ENCODE measurements at places on chromosomes 1 and 21.
A peak's percentile ranks its signal among the peaks of the same experiment; 100 is the strongest.

DNA sequence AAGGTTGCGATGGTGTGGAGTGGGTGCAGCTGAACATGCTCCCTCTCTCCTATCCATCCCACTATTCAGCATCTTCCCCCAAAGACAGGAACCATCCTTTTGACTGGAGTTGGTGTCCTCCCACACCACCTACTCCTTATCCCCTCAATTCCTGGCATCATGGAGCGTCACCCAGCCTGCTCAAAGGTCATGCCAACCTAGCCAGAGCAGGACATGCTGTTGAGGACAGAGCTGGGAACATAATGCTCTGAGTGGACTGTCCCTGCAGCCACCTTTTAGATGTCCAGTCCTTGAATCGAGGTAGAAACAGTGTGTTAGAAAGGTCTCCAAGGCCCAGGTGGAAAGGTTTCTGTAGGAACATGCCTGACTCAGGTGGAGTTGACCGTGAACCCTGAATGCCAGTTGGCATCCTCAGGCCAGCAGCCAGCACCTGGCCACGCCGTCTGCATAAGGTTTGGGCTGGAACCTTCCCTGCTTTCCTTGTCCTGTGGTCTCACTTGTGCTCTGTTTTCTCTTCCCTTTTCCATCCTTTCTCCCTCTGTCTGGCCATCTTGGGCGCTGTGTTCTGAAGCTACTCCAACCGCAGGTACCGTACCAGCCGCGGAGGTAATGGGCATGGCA is 52.2 kb upstream of the CNTN2 start:
- DNase-seq, result no peak

DNA sequence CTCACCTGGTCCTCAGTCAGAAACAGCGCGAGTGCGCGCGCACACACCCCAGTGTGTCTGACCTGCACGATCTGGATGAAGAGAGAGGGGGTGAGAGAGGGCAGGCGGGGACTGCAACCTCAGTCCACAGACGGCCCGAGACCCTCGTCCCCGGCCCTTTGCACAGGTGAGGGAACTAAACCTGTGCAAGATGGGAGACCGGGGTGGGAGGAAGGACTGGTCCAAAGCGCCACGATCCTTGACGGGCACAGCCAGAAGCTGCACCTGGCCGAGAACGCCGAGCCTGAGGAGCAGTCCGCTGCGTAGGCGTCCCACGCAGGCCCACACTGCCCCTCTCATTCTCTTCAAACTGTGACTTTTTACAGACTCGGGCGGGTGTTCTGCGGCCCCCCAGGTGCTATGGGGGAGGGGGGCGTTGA is 519 bp upstream of the IQCC start:
- no peak for DNase-seq

GRCh38 chr1:60279798-60280197 is 206.2 kb upstream of the C1orf87 start:
- DNase-seq, result no peak

- no peak for DNase-seq
Observed at GRCh38 chr1:224528900-224529299, 87.2 kb upstream of the CNIH3 start.

- DNase-seq, result no peak
Observed at GRCh38 chr1:209652121-209652735, at the start of gene LAMB3. TSS of gene LAMB3 (minus strand) at chr1:209652425. CDS start at chr1:209650944, 1,481 bp downstream.

DNA sequence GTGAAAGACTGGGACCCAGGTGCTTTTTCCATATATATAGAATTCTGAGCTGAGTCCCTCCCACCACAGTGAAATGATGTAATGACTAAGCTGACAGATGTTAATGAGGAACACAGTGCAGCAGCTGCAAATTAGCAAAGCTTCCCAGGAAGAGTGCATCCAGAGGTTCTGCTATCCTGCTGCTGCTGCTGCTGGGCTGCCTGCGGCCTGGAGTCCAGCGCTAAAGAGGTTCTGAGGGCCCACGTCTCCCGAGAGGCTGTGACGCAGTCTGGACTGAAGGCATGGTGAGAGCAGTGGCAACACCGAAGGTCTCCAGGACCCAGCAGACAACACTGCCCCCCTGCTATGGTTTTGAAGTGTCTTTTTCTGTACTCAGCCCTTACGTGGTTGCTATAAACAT is 63.9 kb downstream of the URB2 start:
- DNase-seq, result no peak

GRCh38 chr1:226424221-226425003 is 16.5 kb upstream of the PARP1 start:
- DNase-seq, result no peak

GRCh38 chr1:231665101-231665500 is 38.5 kb downstream of the DISC1 start:
- no peak for DNase-seq

DNA sequence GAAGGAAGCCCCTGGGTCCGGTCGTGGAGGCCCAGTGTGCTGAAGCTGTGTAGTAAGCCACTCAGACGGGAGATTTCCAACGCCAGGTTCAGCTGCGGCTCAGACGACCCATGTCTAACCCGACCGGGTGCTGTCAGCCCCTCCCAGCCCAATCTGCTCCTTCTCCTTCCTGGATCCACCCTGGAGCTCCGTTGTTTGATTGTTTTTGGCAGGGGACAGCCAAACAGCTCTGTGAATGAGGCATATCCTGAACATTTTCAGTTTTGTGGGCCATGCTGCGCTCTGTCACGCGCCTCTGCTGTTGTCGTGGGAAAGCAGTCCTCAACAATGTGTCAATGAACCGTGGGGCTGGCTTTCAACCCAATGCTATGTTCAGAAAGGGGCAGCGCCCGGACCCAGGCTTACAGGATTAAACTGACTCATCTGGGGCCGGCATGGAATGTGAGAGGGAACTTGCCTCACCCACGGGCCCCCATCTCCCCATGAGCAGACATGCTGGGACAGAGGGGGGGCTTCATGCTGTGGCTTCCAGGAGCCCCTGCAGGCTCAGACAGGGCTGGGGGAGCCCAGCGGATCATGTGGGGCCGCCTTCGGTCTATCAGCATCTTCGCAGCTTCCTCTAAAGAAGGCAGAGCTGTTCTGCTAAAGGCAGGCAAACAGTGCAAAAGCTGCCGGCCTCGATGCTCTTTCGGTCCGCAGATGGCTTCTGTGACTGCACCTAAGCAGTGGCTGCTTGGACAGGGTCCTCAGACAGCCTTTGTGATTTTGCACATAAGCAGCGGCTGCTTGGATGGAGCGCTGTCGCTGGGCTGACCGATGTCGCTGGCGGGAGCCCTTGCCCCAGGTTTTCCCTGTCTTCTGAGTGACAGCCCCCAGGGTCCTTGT is 101.7 kb downstream of the RIPK4 start:
- no peak for DNase-seq

GRCh38 chr1:157382351-157382750 is 170.0 kb downstream of the FCRL5 start:
- no peak for DNase-seq

GRCh38 chr1:85448358-85448757 is 16.6 kb downstream of the DDAH1 start:
- DNase-seq, result no peak

DNA sequence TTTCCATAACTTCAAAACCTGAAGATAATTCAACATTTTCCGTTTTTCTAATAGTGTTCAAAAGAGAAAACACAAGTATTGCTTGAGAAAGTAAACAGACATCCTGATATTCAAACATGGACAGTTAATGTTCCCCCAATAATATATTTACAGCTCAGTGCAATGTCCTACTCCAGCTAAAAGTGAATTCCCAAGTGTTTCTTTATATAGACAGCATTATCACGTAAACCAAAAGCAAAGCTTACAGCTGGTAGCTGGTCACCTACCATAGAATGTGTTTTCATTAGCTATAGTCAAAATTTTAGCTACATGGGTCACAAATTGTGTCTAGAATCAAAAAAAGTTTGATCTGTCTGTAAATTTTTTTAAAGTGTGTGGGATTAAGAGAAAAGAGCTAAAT is 34.9 kb downstream of the WLS start:
- no peak for DNase-seq

DNA sequence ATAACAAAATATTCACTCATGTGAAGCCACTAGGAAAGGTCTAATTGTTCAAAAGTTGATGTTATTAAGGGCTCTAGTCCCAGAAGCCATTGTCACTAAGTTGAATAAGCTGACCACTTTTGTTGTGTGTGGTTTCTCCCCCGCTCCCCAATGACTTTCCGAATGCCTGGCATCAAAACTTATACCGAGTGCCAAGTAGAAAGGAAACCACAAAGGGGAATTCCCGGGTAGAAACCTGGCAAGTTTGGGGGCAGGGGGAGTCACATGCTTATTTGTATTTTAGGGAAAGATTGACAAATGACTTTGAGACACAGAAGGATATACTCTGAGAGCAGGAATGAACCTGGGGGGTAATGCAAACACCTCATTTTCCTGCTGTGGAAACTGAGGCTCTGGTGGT is 154.1 kb downstream of the TGFBR3 start:
- no peak for DNase-seq

DNA sequence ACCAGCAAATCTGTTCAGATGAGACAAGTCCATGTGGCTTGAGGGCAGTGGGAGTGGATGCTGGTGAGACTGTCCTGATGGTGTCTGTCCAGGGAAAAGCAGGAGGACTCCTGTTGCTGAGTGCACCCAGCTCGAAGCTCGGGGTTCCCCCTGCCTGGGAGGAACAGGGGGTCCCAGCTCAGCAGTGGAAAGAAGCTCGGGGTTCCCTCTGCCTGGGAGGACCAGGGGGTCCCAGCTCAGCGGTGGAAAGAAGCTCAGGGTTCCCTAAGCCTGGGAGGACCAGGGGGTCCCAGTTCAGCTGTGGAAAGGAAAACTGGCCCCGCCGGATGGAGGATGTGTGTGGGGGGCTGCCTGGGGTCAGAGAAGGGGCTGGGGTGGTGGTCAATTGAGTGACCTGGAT is 39.1 kb downstream of the CRYAA start:
- no peak for DNase-seq

DNA sequence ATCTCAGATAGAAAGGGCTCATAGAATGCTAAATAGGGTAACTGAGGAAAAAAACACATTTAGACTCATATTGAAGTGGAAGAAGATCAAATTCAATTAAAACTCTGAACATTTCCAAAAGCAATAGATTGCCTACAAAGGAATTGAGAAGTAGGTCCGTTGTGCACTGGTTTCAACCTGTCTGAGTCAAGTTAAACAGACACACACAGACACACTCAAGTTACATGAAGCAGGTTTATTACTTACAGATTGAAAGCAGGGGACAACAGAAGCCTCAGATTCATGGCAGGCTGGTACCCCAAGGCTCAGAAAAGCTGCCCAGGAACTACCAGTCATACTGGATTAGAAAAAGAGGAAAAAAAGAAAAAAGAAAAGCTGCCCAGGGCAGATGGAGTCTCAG is 20.7 kb upstream of the S100A2 start:
- no peak for DNase-seq

DNA sequence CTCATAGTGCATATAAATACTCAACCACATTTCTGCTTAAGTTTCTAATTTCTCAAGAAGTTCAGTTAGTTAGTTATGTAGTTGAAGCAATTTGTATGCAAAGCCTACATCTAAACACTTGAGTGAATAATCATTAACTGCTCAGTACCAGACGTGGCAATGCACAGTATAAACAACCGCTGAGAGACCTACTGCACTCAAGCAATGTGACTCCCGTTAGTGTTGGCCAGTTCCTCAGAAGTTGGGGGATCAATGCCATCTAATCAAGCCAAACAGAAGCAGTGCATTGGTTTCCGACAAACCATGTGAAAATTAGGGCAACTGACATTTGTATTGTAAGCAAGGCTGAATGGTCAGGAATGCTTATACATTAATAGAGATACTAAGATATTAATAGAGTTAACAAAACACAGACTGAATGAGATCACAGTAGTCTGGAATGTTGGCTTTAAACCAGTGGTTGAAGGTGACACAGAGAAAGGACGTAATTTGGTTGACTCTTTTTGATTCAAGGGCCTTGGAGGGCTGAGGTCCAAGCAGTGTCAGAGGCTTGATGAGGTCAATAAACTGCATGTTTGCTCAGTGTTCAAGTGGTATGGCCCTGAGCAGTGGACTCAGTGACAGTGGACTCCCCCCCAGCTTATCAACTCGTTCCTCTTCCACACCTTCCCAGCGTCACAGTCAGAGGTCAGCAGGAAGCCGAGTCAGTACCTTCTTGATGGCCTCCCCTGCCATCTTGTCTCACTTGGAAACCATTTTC is 255.5 kb downstream of the CTH start:
- no peak for DNase-seq

DNA sequence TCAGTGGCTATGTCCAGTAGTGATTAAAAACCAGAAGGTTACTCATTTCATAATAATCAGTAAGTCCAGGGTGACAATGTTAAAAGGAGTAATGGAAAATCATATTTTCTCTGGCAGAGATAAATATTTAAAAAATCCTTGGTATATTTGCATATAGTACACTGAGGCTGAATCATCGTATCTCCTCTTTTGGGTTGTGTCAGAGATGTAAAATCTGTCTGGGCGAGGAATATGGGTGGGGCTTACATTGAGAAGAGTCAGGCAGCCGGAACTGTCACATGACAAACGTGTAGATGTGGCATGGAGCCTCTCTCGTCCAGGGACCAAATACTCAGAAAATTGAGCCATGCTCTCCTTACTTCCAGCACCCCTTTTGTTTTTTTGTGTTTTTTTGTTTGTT is 120.9 kb downstream of the FMN2 start:
- DNase-seq, result no peak

DNA sequence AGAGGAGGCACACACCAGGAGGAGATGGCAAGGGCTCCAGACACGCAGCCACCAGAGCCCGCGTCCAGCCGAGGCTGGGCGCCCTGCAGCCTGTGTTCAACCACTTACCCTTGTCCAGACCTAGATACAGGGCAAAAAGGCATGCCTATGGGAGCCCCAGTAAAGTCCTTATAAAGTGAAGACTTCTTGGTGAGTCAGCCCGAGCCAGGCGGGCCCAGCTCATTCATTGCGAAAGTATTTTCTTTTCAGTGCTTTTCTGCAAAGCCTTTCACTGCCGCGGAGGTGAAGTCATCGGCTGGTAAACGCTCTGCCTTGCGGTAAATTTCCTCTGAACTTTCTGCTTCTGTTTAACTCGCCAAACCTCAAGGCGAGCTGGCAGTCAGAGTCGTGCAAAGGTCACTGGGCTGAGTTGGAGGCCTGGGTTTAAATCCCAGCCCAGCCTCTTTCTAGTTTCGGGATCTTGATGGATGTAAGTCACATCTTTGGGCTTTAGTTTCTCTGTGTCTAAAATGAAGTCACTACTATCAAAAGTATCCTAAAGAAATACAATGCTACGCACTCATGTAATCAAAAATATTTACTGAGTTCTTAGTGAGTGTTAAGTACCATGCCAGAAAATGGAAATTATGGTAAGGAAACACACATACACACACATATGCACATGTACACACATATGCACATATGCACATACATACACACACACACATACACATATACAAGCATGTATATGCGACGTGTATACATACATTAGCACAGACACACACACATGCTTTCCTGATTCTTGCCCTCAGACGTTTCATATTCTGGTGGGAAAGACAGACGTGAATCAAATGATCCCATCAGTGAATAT is 54.7 kb upstream of the IFFO2 start:
- peak; percentile 29 for DNase-seq

DNA sequence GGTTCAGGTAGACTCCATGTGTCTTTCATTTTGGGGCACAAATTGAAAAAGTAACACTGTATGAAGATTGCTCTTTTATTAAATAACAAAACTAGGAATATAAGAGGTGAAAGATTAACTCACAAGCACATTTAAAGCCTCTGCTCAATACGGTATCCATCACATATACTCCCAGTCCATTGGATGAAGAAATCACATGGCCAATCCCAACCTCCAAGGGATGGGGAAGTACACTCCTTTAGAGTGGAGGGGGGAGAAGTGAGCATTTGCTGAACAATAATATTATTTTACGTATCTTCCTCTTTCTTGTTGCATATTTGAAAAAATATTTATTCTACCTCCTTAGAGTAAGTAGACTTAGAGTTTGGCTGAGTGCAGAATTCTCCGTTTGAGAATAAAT is 316.5 kb downstream of the LMX1A start:
- DNase-seq, result no peak

GRCh38 chr1:150578272-150579109 is 919 bp downstream of the MCL1 start:
- DNase-seq, result no peak
